ENCODE measurements at places on chromosomes 16 and 17.

DNA sequence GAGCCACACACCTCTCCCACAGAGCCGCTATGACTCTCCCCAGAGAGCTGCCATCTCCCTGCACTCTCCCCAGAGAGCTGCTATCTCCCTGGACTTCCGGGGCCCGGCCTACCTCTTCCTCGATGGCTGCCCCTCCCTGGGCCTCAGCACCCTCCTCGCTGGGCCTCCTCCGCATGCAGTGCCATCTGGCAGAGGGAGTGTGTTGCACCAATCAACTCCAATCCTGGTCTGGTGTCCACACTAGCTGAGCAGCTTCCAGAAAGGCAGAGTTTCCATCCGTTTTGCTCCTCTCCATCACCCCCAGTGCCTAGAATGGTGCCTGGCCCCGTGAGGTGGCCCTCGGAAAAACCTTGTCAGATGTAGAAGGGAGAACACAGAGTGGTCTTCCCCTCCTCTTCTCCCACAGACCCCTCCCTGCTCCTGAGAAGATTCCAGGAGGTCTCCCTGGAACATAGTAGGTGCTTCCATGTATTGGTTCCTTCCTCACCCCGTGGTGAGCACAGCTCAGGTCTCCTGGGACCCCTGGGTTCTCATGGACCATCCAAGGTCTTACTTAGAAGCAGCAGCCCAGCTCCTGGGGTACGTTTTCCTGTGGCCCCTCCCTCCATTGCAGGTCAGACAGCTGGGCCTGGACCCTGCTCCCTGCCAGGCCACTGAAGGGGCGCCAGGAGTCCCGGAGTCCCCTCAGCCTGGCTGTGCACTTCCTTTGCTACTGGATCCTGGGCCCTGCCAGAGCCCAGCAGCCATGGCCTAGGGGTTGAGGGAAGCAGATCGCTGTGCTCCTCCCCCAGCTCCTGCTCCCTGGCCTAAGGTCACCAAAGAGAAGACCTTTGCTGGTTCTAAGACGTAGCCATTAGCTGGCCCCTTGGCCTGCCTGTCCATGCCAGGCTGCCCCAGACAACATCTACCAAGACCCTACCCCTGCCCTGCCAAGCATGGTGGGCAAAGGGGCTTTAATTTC, 233.8 kb upstream of the GSE1 start:
- no peak for DNase-seq

- no peak for DNase-seq
Measured at GRCh38 chr17:16418685-16419068, 3.3 kb downstream of the TRPV2 start.

- no peak for DNase-seq
Measured at GRCh38 chr17:31073411-31073810, 21.4 kb upstream of the NF1 start.

DNA sequence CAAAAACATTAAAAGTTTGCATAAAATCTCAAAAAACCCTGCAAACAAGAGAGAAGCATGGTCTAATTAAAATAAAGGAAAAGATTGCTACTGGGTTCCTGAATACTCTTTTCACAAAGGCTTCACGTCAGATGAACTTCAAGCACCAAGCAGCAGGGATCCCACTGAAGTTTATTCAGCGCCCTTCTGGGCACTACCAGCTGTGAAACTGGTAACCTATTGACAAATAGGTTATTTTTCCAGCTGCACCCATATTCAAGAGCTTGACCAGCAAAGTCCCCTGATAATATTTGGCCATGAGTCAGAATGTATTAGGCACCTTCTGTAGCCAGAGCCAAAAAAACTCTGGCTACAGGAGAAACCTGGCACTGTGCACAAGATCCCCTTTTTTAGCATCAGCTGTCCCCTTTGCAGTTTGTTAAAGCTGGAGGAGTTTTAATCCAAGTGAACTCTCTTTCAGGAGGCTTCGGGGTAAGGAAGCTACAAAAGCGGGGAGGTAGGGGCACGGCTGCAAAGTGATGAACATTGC, 60.3 kb downstream of the GRIN2A start:
- no peak for DNase-seq

GRCh38 chr17:68782789-68783188, 172.4 kb downstream of the ABCA8 start:
- no peak for DNase-seq

DNA sequence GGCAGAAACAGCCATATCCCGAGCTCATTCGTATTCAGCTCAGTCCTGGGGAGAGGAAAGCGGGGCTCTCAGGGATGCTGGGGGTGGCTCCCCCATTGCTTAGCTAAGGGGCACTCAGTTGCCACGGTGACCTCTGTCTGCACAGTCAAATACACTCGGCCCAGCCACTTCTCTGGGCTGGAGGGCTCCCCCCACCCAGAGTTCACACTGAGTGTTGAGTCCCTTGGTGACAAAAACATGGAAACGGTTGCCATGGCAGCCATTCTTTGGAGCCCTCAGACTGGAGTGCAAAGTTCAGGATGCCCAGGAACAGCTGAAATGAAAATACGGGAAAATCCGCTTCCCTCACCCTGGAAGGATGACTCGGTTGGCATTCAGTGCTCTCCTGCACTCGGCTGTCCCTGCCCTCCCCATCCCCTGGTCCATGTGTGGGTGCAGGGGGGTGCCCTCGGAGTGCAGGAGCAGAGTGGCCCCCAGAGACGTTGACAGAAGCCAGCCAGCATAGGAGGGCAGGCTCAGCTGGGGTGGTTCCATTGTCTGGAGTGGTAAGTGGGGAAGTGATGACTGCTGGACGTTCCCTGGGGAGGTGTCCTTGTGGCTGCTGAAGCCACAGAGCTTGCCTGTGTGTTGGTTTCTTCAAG, 216.5 kb downstream of the NTN1 start:
- no peak for DNase-seq

GRCh38 chr16:88368994-88369393, 13.8 kb upstream of the ZNF469 start:
- DNase-seq = no peak

- DNase-seq = no peak
Measured at GRCh38 chr16:70156207-70156978, 17.2 kb upstream of the CLEC18C start.

GRCh38 chr17:36461330-36462110, 25.0 kb upstream of the ZNHIT3 start:
- DNase-seq = no peak
